ENCODE measurements at places on chromosomes 7 and 10.

DNA sequence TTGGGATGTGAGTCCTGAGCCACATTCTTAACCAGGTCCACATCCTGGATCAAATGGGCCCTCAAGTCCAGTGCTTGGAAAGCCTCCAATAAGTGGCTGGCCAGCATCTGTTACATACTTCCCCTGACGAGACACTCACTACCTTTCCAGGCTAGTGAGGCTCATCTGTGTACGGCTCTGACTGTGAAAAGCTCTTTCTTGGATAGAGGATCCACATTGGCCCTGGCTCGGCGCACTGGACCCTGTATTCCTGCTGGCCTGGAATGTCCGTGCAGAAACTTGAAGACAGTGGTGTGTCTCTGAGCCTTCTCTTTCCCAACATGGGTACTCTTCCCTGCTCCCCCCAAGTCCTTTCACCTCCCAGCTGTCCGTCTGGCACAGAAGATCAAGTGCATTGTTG is 35.5 kb downstream of the MYL10 start:
- no peak for DNase-seq

GRCh38 chr10:117734731-117735405 is 192.3 kb downstream of the EMX2 start:
- DNase-seq: no peak

GRCh38 chr7:151796871-151797537 is 79.9 kb downstream of the PRKAG2 start:
- no peak for DNase-seq

DNA sequence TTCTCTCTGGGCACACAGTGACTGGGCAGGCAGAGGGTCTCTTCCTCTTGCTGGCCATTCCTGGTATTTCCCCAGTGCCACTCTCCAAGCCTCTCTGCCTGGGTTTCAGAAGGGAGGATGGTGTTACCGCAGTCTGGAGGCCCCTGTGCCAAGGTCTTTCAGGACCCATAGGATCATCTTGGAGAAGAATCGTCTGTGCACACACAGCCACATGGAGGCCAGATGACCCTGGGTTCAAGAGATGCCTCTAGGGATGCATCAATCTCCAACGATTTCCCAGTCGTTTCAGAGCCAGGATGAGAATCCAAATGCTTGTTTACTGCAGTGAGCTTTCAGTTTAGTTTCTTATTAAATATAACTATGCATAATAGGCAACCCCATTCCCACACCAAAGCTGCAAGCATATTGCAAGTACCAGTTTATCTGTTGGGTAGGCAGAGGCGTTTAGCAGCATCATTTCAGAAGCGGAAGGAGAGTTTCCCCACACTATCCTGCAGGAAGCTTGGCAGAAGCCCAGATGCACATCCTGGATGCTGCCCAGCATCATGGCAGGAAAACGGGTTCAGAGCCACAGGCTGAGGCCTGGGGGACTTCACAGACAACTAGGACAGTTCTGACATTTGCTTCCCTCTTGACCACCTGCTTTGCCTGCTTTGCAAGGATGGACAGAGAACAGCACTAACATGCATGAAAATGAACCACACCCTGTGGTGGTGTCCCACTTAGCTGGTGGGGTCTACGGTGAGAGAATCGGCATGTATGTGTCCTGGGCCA is 134.7 kb upstream of the FAM20C start:
- no peak for DNase-seq

DNA sequence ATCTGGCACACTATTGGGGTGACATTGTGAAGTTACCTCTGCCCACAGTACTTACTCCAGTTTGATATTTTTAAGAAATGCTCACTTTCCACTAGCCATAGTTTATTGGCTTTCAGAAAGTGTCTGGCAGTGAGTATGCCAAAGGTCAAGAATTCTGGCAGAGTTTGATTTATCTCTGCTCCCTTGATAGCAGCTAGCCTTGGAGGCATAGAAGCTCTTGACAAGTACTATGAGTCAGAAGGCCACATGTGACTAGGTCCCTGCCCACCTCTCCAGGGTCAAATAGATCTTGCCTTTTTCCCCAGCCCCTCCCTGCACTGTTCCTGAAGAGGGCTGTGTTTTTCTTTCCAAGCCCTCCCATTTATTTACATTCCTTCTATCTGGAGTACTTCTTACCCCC is 202.2 kb downstream of the AUTS2 start:
- DNase-seq: no peak

GRCh38 chr7:110780712-110781111 is 310.2 kb upstream of the LRRN3 start:
- DNase-seq: no peak

GRCh38 chr7:133662830-133663229 is 410.0 kb downstream of the EXOC4 start:
- no peak for DNase-seq

GRCh38 chr10:120490288-120490687 is 33.3 kb downstream of the PLPP4 start:
- peak; percentile 26 for DNase-seq

- DNase-seq: no peak
Observed at GRCh38 chr10:58765910-58766309, 253.2 kb downstream of the BICC1 start.

- no peak for DNase-seq
Observed at GRCh38 chr10:53597835-53598251, 825.3 kb upstream of the MBL2 start.

DNA sequence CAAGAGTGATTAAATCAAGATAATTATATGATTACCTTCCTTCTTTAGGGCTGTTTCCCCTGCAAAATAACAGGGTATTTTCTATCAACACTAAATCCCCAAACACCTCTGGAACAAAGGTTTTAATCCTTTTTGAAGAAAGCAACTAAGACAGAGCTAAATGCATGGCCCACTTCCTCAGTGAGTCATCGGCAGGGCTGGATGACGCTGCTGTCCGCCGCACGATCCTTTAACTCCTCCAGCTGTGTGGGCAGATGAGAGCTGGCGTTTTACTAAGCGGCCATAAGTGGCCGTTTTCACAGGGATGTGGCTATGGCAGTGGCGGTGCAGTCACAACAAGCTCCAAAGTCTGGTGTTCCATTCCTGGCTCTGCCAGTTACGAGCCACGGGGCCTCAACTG is 76.0 kb upstream of the C1QL3 start:
- DNase-seq: no peak

DNA sequence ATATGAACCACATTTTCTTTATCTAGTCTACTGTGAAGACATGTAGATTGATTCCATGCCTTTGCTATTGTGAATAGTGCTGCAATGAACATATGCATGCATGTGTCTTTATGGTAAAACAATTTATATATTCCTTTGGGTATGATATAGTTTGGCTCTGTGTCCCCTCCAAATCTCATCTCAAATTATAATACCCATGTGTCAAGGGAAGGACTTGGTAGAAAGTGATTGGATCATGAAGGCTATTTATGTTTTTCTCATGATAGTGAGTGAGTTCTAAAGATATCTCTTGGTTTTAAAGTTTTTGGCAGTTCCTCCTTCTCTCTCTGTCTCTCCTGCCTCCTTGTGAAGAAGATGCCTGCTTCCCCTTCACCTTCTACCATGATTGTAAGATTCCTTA is 248.7 kb downstream of the GPR37 start:
- no peak for DNase-seq

DNA sequence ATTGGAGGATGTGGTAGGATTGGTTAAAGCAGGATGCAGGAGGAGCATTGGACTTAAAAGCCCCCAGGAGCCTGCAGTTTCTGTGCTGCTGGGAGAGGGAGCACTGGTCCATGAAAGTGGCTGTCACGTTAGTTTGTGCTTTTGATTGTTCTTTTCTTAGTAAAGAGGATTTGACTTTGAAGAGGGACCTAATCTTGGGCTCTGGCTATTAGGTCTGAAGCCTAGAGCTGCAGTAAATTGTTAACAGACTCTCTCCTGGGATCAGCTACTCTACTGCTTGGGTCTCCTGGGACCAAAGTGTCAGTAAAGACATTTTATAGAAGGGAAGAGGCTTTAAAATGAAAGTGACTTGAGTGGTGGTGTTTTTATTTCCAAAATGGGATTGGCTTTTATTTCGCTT is 3.7 kb downstream of the ZFYVE27 start:
- DNase-seq: no peak

- DNase-seq: no peak
Observed at GRCh38 chr10:34618611-34619010, 196.5 kb downstream of the PARD3 start.

- DNase-seq: no peak
Observed at GRCh38 chr10:80488539-80489066, 34.5 kb downstream of the TSPAN14 start.

DNA sequence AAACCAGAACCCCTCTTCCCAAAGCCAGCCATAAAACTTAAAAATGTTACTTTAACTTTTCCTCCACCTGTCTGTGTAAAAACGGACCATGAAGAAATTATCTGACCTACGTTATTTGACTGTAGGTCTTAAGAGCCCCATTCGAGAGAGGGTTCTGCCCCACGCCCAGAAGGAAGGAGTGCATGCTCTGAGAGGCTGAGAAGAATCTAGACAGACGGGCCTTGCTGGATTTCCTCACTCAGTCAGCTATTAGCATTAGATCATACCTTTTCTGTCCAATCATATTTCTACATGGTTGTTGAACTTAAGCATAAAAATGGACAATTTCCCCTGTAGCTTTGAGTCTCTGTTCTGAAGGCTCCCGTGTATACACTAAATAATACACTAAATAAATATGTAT is 38.1 kb upstream of the WDR11 start:
- no peak for DNase-seq

DNA sequence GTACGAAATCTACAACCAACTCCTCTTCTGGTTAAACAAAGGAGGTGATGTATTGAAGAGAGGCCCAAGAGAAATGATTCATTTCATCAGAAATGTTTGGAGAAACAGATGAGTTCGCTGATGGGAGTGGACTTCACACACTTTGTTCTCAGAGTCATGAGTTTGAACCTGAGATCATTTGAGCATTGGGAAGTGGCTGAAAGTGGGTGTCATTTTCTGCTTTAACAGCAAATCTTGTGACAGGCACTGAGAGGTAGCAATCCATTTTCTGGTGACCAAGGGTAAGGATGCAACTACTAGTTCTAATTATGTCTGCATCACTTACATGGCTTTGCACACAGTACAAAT is 51.4 kb downstream of the RBM20 start:
- peak; percentile 35 for DNase-seq

- DNase-seq: no peak
Observed at GRCh38 chr7:130415006-130415405, 25.8 kb downstream of the CEP41 start.

DNA sequence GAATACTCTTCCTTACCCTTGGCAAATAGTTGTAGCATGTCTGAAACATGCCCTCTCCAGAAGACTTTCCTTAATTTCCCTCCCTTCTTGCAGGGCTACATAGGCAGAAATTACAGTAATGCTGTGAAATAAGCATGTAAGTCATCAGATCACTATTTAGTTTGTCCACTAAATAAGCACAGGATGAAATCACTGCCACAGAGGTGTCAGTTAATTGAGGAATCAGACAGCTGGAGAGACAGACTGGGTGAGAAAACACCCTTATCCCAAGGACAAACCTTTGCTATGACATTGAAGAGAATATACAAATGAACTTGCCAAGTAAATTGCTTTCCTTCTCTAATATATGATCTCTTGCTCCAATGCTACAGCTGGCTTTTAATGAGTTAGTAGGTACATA is 129.3 kb downstream of the CHRM2 start:
- no peak for DNase-seq

DNA sequence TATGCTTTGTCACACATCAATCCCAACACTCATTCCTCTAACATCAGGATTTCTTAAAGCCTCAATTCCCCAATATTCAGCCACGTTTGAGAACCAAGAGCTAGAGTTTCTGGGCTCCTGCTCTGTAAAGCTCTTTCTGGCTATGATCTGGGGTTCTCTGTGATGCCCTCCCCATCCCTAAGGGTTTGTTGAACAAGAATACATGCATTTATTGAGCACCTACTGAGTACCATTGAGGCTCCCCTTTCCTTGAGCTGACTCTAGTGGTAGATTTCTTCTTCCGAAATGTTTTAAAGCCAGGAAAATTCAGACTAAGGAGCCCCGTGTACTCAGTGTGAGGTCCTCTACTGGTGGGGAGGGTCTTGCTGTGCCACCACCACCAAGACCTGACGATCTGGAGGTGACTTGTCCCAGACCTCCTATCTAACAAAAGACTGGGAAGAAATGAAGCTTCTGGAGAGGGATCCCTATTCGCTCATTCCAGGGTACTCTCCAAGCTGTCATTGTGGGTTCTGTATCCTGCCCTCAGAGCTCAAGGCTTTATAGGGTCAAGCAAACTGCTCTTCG is 23.1 kb upstream of the SRGN start:
- no peak for DNase-seq

- DNase-seq: no peak
Observed at GRCh38 chr10:31219306-31219705, 99.7 kb upstream of the ZEB1 start.

GRCh38 chr7:33070831-33071230 is 8.3 kb upstream of the NT5C3A start:
- no peak for DNase-seq

GRCh38 chr7:101216860-101217387 is 457 bp downstream of the PLOD3 start:
- no peak for DNase-seq
